ENCODE measurements at places on chromosomes 6 and 20.
A peak's percentile ranks its signal among the peaks of the same experiment; 100 is the strongest.

- no peak for DNase-seq
These were observed 644 bp downstream of the KIZ start for GRCh38 chr20:21126581-21126870.

GRCh38 chr6:39770446-39770845 is 21.7 kb upstream of the DAAM2 start:
- no peak for DNase-seq

DNA sequence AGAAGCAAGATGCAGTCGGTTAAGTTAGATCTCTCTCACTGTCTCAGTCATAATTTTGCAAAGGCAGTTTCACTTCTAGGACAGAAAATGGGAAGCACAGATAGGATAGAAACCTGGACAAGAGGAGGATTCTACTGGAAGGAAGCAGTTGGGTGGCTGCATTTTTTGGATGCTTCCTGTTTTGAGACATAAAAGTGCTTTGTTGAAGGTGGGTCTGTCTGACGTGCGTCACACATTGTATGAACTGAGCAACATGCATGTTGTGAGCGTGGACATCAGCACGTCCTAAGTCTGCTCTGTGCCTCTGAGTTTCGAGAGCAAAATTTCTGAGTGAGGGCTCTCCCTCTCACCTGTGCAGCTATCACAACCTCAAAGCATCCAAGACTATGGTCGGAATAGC is 68.7 kb upstream of the SNX9 start:
- no peak for DNase-seq

DNA sequence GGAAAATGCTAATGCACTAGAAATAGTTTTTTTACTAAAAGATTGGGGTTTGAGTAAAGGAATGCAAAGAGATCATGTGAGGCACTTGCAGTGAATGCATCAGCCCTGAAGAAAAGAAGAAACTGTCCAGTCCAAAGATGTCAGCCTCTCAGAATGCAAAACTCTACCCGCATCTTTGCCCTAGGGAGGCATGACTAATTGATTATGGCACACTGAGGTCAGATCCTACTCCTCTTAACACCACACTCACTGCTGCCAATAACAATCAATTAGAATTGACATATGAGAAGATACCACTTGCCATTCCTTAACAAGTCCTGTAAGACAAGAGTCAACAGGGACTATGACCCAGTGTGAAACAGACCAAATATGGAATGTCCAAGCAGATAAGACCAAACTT is 262.3 kb upstream of the PLN start:
- no peak for DNase-seq

DNA sequence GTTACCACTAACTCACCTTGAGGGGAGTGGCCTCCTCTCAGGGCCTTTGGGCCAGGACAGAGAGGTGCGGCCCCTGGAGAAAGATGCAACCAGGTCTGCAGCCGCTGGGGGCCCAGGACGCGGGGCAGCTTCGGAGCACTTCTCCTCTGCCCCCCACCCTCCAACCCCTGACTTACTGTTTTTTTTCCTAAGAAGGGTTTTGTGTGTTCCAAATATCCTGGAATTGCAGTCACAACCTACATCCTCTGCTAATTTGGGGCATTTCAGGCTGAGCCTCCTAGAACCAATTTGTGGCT is 1.7 kb downstream of the LINC00237 start:
- peak; percentile 28 for DNase-seq

DNA sequence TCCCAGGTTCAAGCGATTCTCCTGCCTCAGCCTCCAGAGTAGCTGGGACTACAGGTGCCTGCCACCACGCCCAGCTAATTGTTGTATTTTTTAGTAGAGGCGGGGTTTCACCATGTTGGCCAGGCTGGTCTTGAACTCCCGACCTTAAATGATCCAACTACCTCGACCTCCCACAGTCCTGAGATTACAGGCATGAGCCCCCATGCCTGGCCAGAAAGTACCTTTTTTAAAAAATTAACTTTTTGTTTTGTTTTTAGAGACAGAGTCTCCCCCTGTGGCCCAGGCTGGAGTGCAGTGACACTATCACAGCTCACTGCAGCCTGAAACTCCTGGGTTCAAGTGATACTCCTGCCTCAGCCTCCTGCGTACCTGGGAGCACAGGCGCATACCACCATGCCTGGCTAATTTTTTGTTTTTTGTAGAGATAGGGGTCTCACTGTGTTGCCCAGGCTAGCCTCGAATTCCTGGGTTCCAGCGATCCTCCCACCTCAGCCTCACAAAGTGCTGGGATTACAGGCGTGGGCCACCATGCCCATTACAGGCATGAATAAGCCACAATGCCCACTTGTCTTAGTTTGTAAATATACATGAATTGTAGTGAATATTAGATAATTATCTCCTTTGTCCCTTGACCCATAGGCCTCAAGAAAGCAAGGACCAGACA is 17.4 kb upstream of the EEF1A1 start:
- DNase-seq: no peak

DNA sequence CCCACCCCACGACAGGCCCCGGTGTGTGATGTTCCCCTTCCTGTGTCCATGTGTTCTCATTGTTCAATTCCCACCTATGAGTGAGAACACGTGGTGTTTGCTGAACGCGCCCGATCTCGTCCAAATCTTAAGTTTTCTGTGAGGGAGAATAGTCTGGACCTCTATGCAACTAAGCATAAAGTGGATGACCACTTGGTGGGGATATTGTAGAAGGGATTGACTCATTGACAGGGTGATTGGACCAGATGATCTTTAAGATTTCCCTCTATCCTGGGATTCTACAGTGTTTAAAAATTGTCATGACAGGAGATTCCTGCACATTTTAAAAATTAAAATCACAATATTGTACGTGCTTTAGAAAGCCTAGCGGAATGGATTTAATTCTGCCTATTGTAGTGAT is 141.3 kb downstream of the TRMT11 start:
- DNase-seq: no peak

DNA sequence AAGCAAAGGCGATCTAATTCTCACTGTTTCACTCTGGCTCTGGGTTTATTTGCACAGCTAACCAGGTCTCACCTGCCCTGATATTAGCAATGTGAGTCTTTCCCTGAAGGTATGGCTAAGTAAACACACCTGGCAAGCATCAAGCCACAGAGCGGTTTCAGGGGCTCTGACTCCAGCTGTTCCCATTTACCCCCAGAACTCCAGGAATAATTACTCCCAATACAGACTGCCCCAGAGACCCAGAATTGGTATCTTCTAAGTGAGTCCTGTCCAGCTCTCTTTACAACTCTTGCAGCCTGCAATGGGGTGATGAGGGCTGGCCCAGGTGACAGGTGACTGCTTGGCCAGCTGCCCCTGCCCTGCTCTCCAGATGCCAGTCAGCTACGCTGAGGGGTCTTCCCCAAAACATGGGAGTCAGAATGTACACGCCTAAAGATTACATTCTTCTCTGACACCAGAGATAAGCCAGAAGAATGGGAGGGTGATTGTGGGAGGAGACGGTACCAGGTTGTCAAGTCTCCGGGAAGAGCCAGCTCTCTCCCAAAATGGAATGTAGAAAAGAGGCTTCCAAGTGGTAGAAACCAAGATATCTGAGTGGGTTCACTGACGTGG is 4.9 kb upstream of the LRRN4 start:
- no peak for DNase-seq

GRCh38 chr20:8094415-8094818 is 37.6 kb upstream of the PLCB1 start:
- no peak for DNase-seq

DNA sequence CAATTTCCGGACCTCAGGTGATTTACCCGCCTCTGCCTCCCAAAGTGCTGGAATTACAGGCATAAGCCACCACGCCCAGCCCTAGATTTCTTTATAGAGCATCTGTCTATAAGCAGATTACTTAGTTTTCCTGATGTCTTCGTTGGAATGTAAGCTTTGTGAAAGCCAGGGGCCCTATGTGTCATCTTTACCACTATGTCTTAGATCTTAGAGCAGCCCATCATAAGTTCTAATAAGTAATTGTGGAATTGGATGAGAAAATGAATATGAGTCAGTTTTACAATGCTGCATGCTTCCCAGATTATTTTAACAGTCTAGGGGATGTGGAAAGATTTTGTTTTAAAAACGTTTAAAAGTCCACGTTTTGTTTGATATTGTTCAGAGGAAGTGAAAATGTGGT is 9.1 kb upstream of the ZBTB2 start:
- no peak for DNase-seq

GRCh38 chr6:42958125-42958524 is 2.4 kb upstream of the GNMT start:
- no peak for DNase-seq

DNA sequence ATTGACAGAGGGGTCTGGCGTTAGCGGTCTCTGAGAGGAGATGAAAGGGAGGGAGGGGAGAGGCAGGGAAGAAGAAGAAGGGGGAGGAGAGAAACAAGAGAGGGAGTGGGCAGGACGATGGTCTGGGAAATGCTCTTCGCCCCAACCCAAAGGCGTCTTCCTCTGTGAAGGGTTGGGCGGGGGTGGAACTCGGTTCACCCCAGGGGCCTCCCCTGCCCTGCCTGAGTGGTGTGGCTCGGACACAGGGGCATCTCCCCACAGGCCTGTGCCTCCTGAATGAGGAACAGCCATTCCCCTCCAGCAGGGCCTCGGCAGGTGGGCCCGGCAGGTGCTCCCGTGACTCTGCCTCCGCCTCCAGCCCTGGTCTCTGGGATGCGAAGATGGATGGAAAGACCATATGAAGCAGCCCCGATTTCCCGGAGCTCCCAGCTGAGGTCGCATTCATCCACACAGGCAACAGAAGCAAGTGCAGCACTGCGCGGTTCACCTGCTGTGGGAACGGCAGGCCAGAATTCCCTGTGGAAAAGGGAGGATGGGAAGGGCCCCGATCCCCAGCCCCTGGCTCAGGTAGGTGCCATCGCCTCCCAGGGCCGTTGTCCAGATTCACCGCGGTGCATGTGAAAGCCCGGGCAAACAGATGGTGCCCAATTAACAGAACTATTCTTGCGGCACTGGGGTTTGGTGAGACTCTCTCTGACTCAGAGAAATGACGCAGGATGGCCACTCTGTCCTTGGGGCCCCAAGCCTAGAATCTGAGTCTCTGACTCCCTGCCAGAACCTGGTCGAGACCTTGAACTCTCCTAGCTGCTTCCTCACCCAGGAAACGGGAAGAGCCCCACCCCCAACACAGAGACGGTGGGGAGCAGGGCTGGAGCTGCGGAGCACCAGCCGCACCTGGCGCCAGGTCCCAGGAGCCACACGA is 29.4 kb upstream of the RPS6KA2 start:
- DNase-seq: no peak

GRCh38 chr6:36204068-36204753 is 7.7 kb downstream of the BRPF3 start:
- DNase-seq: no peak

DNA sequence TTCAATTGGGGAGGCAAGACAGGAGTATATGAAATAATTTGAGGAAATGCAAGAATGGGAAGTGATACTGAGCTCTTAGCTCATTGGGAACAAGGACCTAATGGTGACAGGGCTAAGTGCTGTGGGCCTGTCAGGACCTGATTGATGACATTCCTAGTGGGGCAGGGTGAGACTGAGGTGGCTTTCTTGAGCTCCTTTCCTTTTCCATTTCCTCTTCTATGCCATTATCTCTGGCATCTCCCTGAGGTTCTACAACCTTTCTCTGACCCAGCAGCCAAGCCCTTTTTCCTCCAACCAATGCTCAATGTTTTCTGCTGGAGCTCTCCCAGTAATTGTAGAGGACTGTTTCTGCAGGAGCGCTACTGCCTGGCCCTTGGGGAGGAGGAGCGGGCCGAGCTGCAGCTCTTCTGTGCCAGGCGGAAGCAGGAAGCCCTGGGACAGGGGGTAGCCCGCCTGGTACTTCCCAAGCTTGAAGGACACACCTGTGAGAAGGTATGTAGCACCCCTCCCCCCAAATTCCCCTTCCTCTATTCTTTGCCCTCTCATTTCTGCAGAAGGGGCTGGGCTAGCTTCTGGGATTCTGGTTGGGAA is 2.8 kb upstream of the TOMM6 start:
- DNase-seq: no peak

DNA sequence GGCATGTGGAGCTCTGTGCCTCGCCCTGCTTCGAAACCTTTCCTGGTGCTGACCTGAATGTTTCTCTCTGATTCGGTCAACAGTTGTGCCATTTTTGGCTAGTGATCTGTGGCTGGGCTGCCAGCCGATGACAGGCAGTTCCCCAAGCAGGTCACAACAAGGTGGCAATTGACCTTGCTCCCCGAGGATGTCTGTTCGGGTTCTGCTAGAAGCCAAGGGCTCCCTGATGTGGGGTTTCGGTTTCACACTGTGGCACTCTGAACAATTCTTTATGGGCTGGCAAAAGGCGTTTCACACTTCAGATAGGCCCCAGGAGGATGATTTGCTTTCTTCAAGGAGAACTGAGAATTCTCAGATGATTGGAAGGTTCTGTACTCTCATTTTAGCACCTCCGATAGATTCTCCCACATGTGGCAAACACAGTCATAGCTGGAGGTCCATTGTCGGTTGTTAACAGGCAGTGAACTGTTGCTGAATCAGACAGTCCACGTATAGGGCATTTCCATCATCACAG is 135.6 kb downstream of the SLC24A3 start:
- no peak for DNase-seq

GRCh38 chr6:13536796-13537526 is 37.4 kb upstream of the SIRT5 start:
- DNase-seq: no peak

GRCh38 chr6:168413018-168413720 is 27.8 kb upstream of the SMOC2 start:
- DNase-seq: no peak
